Muscle of leg (tissue), 16 donors: ENCODE measurements at places on chromosomes 16 and 17. TPM values are rescaled to one million over a fixed set of nuclear protein-coding genes. Genes with fewer than 3 reads are reported as not detected.

DNA sequence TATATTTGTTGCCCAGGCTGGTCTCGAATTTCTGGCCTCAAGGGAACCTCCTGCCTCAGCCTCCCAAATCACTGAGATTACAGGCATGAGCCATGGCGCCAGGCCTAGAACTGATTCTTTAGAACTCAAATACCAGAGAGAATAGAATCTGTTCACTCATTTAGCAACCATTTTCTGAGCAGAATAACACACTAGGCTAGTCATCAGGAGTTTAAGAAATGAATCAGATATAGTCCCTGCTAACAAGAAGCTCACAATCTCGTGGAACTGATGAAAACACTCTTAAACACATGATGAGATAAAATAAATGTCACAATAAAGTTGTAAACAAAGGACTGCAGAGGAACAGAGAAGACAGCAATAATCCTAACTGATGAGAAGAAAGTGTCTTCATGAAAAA is 55.8 kb upstream of the ADCY9 start:
- H3K27me3 ChIP-seq = peaks cover under 1% of the 10 kb centered on the region
- no peaks in the 10 kb centered on the region for H3K4me1 ChIP-seq
- no peak for DNase-seq

- H3K27me3 ChIP-seq = peaks cover 19% of the 10 kb centered on the region
- H3K36me3 ChIP-seq = no peaks in the 10 kb centered on the region
- no peak overlapping the region for H3K27ac ChIP-seq
- peaks cover 8% of the 10 kb centered on the region for H3K4me1 ChIP-seq
- H3K4me3 ChIP-seq = no peak overlapping the region
- no peak for DNase-seq
Measured at GRCh38 chr17:72354071-72354470, 233.3 kb downstream of the SOX9 start.

- no peaks in the 10 kb centered on the region for H3K4me1 ChIP-seq
- H3K27me3 ChIP-seq = no peaks in the 10 kb centered on the region
- no peak overlapping the region for H3K27ac ChIP-seq
- peaks cover 54% of the 10 kb centered on the region for H3K36me3 ChIP-seq
Measured at GRCh38 chr17:61967729-61968128, 39.9 kb upstream of the INTS2 start.

DNA sequence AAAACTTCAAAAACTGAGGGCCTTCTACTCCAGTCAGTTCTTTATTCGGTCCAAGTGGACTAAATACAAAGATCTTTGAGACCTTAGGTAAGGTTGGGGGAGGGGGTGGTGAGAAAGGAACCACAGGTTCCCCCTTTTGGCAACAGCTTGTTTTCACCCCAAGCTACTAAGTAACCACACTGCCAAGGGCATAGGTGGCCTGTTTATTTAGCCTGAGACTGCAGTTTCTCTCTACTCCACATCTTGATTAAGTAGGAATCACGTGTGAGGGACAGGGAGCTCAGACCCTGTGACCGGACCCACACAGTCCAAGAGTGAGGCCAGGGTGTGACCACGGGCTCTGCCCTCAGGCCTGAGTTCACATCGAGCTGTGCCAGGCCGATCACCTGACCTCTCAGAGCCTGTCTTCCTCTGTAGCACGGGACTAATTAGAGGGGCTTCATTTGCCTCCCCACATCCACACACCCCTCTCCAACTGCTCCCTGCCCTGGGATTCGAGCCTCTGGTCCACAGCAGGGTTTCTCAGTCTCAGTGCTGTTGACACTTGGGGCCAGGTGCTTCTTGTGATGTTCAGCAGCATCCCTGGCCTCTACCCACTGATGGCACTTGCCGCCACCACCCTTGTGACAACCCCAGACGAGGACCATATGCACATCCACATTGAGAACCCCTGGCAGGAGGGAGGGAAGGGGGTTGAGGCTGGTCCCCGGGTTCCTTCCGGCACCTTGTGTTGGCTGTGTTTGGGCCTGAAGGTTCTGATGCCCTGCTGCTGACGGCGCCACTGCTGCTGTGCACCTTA is 17.8 kb downstream of the ST6GALNAC2 start:
- no peaks in the 10 kb centered on the region for H3K27me3 ChIP-seq
- peaks cover 12% of the 10 kb centered on the region for H3K4me1 ChIP-seq
- peaks cover 36% of the 10 kb centered on the region for H3K36me3 ChIP-seq
- H3K27ac ChIP-seq = no peak overlapping the region

DNA sequence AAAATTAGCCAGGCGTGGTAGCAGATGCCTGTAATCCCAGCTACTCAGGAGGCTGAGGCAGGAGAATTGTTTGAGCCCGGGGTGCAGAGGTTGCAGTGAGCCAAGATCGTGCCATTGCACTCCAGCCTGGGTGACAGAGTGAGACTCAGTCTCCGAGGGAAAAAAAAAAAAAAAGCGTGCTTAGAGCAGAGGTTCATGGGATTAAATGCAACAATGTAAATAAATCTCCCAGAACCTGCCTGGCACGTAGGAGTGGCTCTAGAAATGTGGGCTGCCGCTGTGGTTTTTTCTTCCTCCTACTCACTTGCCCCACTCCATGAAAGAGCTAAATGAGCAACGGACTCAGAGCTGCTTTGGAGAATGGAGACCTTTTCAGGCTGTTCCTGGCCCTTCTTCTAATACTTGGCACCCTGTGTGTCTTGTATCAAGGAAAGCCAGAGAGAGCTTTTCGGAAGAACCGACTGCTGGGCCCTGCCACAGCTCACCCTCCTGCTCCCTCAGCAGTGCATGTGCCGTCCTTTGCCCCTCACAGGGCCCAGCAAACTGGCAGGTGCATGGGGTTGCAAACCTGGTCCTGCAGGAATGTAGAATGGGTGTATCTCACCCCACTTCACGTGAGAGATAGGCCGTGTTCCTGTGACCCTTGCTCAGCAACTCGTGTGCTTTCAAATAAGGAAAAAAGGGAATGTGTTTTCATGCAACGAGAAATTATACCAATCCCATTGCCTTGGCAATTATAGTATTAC is 52.0 kb downstream of the LDHD start:
- H3K4me1 ChIP-seq = peaks cover 30% of the 10 kb centered on the region
- no peaks in the 10 kb centered on the region for H3K27me3 ChIP-seq
- H3K36me3 ChIP-seq = no peaks in the 10 kb centered on the region
- H3K4me3 ChIP-seq = no peak overlapping the region

- DNase-seq = no peak
- no peak overlapping the region for H3K4me3 ChIP-seq
- peaks cover 6% of the 10 kb centered on the region for H3K4me1 ChIP-seq
- H3K27me3 ChIP-seq = no peaks in the 10 kb centered on the region
Measured at GRCh38 chr16:3674513-3675295, 20.2 kb downstream of the DNASE1 start.

DNA sequence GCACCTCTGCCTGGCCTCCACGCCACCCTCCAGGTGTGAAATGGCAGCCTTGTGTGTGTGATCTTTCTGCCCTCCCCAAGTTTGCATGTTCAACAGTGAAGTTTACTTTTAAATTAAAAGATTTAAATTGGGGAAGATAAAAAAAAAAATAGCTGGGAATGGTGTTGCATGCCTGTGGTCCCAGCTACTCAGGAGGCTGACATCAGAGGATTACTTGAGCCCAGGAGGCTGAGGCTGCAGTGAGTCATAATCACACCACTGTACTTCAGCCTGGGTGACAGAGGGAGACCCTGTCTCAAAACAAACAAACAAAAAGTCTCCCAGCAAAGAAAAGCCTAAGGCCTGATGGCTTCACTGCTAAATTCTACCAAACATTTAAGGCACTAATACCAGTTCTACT is 35.4 kb upstream of the RNF43 start:
- no peaks in the 10 kb centered on the region for H3K4me1 ChIP-seq
- no peaks in the 10 kb centered on the region for H3K36me3 ChIP-seq
- H3K27me3 ChIP-seq = no peaks in the 10 kb centered on the region
- H3K4me3 ChIP-seq = no peak overlapping the region
- DNase-seq = no peak
- H3K27ac ChIP-seq = no peak overlapping the region

- H3K4me3 ChIP-seq = no peak overlapping the region
- peak overlapping the region; percentile 37 for H3K27ac ChIP-seq
- H3K27me3 ChIP-seq = no peaks in the 10 kb centered on the region
- peaks cover 59% of the 10 kb centered on the region for H3K4me1 ChIP-seq
- DNase-seq = peak; percentile 58
- peaks cover 6% of the 10 kb centered on the region for H3K36me3 ChIP-seq
Measured at GRCh38 chr17:50955667-50956120, 89.5 kb upstream of the TOB1 start.

- no peak for DNase-seq
- H3K27me3 ChIP-seq = peaks cover 18% of the 10 kb centered on the region
- H3K4me3 ChIP-seq = no peak overlapping the region
- H3K4me1 ChIP-seq = no peaks in the 10 kb centered on the region
- no peaks in the 10 kb centered on the region for H3K36me3 ChIP-seq
Measured at GRCh38 chr17:74610108-74610507, 13.4 kb downstream of the CD300E start.

DNA sequence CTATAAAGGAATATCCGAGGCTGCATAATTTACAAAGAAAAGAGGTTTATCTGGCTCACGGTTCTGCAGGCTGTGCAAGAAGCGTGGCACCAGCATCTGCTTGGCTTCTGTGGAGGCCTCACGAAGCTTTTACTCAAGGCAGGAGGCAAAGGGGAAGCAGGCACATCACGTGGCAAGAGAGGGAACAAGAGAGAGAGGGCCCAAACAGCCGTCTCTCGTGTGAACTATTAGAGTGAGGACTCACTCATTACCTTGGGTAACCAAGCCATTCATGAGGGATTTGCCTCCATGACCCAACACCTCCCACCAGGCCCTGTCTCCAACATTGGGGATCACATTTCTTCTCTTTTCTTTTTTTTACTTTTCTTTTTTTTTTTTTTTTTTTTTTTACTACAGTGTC is 7.5 kb upstream of the ALKBH5 start:
- no peaks in the 10 kb centered on the region for H3K27me3 ChIP-seq
- peaks cover 2% of the 10 kb centered on the region for H3K4me1 ChIP-seq
- no peak overlapping the region for H3K4me3 ChIP-seq
- DNase-seq = peak; percentile 50
- no peaks in the 10 kb centered on the region for H3K36me3 ChIP-seq

DNA sequence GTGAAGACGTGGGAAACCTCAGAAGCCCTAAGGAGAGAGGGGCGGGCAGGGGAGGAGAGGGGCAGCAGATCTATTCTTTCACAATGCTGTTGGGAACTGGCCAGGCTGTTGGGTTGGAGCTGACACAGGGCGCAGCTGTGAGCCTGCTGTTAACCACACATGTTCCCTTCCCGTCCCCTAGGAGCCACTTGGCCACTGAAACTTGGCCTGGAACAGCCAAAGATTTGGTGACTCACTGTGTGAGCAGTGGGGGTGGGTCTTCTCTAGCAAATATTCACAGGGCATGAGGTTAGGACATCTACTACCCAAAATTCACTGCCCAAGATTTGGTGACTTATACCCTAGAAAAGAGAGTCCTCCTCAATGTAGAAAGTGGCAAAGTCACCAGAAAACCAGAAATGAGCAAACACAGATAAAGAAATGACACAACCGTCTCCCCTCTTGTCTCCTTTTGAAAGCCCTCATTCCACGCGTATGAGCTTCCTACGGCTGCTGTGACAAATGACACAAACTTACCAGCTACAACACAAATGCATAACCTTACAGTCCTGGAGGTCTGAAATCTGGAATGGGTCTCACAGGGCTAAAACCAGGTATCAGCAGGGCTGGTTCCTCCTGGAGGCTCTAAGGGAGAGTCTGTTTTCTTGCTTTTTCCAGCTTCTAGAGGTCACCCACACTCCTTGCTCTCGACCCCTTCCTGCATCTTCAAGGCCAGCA is 6.3 kb downstream of the TBC1D16 start:
- peaks cover 12% of the 10 kb centered on the region for H3K36me3 ChIP-seq
- H3K27me3 ChIP-seq = no peaks in the 10 kb centered on the region
- H3K4me1 ChIP-seq = peaks cover 87% of the 10 kb centered on the region

DNA sequence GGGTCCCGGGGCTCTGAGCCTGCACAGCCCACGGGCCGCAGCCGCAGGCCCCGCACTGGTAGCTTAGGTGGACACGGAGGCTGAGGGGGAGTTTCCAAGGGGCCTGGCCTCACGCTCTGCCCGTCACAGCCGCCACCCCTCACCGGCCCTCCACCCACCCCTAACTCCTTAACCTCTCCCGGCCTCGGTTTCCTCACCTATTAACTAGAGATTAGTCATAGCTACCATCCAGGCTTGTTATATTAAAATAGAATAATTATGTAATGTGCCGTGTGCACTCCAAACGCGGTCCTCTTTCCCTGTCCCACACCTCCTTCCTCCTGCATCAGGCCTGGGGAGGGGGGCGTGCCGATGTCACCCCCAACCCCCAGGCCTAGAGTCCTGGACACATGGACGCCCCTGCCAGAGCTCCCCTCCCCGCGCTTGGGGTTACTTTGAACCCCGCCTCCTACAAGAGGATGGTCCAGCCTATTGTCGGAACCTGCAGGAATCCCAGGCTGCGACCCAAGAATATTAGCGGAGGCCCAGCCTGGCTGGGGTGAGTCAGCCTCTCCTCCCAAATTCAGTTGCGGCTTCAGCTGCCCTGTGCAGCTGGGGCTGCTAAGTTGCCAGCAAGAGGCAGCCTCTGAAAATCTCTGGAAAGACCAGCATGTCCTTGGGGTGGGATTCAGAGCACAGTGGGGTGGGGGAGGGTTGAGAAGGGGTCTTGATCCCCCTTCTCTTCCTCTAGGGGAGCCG is 17.3 kb downstream of the SOCS3 start:
- H3K27me3 ChIP-seq = no peaks in the 10 kb centered on the region
- H3K4me1 ChIP-seq = peaks cover 57% of the 10 kb centered on the region
- peak overlapping the region; percentile 92 for H3K27ac ChIP-seq
- DNase-seq = peak; percentile 95
- H3K4me3 ChIP-seq = peak overlapping the region; percentile 29
- H3K36me3 ChIP-seq = no peaks in the 10 kb centered on the region

GRCh38 chr17:16989953-16990860 is 18.3 kb upstream of the TNFRSF13B start:
- no peaks in the 10 kb centered on the region for H3K27me3 ChIP-seq
- DNase-seq = no peak
- peaks cover 14% of the 10 kb centered on the region for H3K4me1 ChIP-seq
- H3K36me3 ChIP-seq = no peaks in the 10 kb centered on the region
- H3K4me3 ChIP-seq = no peak overlapping the region
- no peak overlapping the region for H3K27ac ChIP-seq

- H3K27me3 ChIP-seq = peaks cover 22% of the 10 kb centered on the region
- H3K27ac ChIP-seq = no peak overlapping the region
- H3K36me3 ChIP-seq = no peaks in the 10 kb centered on the region
- DNase-seq = no peak
Measured at GRCh38 chr17:73172252-73172651, 7.4 kb downstream of the SSTR2 start.

DNA sequence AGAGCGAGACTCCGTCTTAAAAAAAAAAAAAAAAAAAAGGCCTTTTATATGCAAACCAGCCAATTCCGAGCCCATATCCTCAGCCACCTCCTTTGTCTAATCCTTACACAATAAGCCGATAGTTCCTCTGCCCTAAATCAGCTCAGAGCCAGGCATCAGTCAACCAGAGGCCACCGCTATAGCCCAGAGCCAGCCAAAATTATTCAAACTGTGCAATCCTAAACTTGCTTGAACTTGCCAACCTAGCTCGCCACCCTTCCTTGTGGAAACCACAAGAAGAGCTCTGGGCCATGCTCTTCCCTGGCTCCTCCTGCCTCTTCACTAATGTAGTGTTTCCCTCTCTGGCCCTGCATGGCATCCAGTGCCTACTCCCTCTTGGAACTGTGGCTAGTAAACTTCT is 17.7 kb downstream of the ITGAL start:
- no peak for DNase-seq
- H3K36me3 ChIP-seq = no peaks in the 10 kb centered on the region
- H3K27ac ChIP-seq = no peak overlapping the region
- H3K4me1 ChIP-seq = no peaks in the 10 kb centered on the region

GRCh38 chr17:57899822-57900221 is 50.0 kb upstream of the MRPS23 start:
- no peaks in the 10 kb centered on the region for H3K27me3 ChIP-seq
- peak; percentile 55 for DNase-seq
- H3K4me3 ChIP-seq = no peak overlapping the region
- peaks cover 5% of the 10 kb centered on the region for H3K36me3 ChIP-seq

The UMOD gene
- not detected for total RNA-seq

The LHX1 gene
- not detected for total RNA-seq

The FOXC2 gene
- 0.13 TPM for total RNA-seq

The DNAAF1 gene
- under 0.01 TPM for total RNA-seq

The SOST gene
- not detected for total RNA-seq

The OR3A3 gene
- total RNA-seq = not detected

The CLEC18A gene
- total RNA-seq = 0.44 TPM
